NCI-H526 treated with DMSO at 0.1 percent for 48 hours (cell line): ENCODE measurements at places on chromosomes 11 and 22.

DNA sequence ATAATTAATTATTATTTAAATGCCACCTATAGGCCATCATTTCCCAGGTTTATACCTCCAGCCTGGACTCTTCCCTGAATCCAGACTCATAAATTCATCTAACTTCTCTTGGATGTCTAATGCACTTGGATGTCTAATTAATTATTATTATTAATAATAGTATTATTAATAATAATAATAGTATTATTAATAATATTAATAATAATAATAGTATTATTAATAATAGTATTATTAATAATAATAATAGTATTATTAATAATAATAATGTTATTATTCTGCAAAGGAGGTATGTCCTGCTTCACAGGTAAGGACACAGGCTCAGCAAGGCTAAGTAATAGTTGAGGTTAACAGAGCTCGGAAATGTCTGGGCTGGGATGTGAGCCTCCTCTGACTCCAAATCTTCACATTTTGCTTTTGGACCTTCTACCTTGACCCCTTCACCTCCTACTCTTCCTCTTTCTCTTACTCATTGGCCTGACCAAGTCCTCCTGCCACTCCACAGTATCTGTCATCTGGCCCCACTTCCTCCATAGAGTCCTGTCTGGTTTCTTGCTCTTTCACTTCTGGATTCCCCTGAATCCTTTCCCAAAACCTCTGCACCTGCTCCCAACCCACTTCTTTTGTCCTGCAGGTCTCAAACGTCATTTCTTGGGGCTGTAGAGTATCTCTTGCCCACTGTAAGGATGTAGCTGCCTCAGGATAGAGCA, 8.0 kb downstream of the RIBC2 start:
- DNase-seq = no peak

DNA sequence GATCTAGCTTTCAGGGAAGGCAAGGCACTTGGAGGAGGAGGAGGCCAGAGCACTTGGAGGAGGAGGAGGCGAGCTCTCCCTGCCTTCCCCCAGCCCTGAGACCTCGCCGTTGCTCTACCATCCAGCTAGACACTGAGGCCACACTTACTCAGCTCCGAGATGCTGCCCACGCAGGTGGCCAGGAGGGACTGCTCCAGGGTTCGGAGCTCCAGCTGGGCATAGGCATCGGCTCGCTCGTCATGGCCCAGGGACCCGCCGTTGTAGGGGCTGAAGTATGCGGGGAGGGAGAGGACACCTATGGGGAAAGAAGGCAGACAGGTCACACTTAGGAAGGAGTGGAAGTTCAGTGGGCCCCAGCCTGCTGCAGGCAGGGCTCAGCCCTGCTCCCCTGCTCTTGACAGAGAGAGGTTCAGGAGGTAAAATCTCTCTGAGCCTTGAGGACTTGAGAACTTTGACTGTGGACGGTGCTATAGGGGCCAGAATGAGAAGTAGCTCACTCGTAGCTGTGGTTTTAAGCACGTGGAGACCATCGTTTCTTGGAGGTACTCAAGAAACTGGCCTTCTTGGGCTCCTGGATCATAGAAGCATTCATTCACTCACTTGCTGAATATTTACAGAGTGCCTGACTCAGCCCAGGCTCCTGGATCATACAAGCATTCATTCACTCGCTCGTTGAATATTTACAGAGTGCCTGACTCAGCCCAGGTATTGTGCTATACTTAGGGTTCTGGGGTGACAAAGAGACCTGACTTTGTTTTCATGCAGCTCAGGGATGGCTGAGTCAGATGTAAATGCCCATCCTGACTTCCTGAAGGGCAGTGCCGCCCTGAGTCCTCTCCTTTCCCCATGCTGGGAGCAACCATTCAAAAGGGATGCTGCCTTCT, 99.2 kb downstream of the NAT10 start:
- no peak for DNase-seq

DNA sequence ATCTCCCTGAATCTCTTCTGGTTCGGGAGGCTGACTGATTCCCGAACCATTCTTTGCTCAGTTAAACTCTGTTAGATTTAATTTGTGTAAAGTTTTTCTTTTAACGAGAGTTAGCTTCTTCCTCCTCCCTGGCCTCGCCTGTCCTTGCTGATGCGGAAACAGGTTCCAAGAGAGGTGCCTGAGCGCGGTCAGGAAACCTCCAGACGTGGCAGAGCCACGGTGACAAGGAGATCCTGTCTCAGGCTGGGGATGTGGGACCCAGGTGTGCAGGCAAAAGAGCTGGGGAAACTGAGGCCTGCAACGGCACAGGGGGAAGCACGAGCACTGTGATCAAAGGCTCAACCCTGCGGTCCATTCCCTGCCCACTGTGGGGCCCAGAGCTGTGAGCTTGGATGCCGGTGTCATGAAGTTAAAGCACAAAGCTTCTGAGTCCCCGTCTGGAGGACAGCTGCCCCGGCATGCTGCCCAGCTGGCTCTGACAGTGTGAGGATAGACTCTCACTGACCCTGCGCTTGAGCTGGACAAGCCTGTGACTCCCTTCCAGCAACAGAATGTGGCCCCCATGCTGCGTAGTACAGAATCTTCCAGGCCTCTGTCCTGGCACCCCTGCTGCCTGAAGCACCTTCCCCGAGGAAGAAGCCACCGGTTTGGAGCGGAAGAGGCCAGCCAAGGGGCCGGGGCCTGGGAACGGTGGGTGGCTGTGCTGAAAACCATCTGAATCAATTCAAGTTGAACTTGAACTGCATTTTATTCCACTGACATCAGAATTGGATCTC, 960.6 kb downstream of the BRD1 start:
- no peak for DNase-seq

GRCh38 chr11:97022955-97023354, 633.1 kb downstream of the JRKL start:
- no peak for DNase-seq

DNA sequence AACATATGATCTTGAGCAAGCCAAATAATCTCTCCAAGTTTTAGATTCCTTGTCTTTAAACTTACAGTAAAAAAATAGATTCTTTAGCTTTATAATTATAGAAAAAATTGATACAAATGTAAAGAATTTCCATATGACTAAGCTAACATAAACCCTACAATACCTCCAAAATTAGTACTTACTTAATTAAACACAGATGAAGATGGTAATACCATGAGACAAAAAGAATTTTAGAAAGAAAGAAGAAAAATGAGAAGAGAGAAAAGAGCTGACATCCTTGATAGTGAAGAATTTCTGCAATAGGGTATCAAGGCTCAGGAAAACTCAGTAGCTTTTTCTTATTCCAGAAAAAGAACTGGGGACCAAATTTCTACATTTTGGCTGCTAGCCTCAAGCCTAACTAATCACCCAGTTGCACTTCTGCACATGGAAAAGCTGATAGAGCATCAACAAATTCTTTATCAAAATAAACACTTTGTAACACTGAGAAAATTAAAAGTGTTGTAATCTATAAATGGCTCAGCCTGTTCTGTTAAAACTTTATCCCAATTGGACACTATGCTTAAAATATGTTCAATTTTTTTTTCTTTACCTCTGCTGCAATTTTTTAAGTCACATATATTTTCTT, 24.7 kb upstream of the SOX6 start:
- DNase-seq = no peak

- DNase-seq = no peak
Measured at GRCh38 chr11:8234425-8234821, 29.3 kb downstream of the LMO1 start.

GRCh38 chr11:116733043-116733755, 39.6 kb downstream of the BUD13 start:
- DNase-seq = no peak

DNA sequence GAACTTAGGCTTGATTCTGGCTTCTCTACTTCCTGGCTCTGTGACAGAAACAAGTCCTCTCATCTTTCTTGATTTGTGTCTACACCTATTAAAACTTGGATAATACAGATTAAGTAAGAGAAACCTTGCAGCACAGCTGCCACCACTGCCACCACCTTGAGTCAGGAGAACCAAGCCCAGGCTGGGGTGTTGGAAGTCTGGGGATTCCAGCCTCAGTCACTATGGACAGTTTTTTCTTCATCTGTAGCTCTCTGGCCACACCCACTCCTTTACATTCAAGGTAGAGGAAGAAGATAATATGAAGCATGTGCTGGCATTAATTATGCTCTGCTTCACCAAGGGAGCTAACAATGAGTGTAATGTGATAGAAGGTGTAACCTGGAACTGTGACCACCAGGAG, 75.7 kb downstream of the RELT start:
- DNase-seq = no peak

DNA sequence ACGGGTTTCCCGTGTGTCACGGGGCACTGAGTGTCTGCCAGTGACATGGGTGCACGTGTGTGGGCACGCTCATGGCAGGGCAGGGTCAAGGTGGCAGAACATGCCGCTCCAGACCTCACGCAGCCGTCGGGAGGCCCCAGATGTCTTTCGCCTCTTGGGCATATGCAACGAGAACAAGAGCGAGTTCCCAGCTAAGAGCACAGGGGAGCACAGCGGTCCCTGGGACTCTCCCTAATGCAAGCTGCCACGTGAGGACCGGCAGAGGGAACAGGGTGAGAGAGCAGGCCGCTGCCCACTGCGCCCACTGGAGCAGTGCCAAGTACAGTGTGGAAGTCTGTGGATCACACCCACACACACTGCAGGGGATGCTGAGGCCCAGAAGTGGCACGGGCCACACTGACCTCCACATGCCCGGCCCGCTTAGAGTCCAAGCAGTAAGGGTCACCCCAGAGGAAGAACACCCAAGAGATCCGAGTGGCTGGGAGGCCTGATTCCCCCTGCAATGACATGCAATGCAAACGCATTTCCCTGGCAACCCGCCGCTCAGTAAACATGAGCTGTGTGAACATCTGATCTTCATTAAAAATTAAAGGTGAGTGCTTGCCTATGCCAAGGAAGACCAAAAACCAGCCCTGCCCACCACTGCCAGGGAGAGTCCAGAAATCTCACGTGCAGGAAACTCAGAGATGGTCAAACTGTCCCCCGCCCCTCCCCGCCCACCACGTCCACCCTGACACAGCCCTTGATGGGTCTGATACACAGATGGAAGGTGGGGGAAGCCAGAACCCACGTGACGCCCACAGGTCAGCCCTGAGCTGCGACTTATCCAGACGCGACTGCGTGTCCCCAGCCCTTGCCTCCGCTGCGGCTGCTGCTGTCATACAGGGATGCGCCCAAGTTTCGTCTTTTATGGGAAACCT, 11.7 kb downstream of the CERK start:
- DNase-seq = peak; percentile 14

DNA sequence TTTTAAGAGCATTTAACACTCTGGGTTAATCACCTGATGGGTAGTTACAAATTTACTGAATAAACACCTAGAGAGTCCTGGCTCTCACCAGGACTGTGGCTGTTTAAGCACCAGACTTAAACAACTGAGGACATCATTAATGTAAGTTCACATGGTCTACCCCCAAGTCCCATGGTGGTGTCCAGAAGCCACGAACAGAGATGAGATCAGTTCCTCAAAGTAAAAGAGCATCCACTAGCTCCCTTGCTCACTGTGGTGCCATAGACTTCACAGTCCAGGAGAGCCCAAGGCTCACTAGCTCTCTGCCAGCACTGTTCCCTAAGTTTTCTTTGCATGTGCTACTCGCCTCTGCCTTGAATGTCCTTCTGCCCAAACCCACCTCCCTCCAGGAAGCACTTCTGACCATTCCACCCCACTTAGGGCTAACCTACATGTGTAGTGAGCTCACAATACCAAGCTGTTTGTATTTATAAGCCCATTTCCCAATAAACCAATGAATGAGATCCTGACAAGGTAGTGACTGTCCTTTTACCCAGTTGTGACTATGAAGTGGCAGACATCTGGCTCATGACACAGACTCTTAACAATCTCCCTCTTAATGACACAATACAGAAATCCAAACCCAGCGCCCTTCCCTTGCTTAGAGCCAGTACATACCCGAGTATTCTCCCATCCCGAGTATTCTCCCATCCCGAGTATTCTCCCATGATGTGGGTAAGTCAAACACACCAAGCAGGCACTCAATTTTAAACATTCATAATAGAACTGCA, 15.7 kb downstream of the NAP1L4 start:
- no peak for DNase-seq

- peak; percentile 46 for DNase-seq
Measured at GRCh38 chr11:71977743-71978418, 20.8 kb upstream of the IL18BP start.

DNA sequence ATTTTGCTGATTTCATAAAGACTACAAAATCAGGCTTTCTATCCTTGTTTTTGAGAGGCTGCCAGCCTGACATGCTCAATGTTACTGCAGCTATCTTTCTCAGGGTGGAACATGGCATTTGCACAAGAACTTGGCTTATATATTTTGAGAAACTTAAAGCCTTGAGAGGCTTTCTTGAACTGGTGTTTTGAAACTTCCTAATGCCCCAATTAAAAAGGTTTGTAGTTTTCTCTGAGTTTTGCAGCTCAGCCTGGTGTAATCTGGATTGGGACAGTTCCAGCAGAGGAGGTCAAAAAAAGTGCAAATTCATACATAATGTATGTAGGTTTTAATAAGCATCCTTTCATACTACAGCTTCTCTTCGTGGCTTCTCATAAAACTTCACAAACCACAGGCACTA, 223.4 kb downstream of the FAM76B start:
- DNase-seq = no peak

- no peak for DNase-seq
Measured at GRCh38 chr11:64015935-64016845, 19.5 kb upstream of the FLRT1 start.

- no peak for DNase-seq
Measured at GRCh38 chr11:6249770-6250555, 9.7 kb upstream of the CCKBR start.

DNA sequence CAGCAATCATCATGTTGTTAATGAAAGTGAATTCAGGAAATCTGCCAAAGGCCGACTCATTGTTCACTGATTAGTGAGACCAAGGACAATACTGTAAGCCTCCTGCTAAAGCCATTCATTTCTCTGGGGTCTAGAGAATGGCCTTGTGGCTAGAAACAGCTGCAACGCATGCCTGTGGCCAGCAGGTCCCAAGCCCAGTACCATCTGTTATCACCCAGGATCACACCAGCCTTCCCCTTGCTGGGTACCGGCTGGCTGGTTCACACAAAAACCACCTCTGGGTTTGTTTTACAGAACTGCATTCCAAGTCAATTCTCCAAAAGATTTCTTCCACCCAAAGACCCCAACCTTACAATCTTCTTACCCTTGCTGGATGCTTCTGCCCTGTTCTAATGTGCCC, 1.1 kb downstream of the PLAAT5 start:
- no peak for DNase-seq

GRCh38 chr22:49992921-49993648, 19.5 kb downstream of the IL17REL start:
- DNase-seq = no peak

GRCh38 chr11:20046416-20046815, 113.9 kb downstream of the DBX1 start:
- no peak for DNase-seq
